Activated T-helper 2 cell treated with anti-CD3 and anti-CD28 coated beads, Interferon-gamma antibody, Interleukin-2, Interleukin-4, amounts not matched to agents 10 μg/mL and 5 μg/mL and 100 μg/mL, durations not matched to agents 14 hours and 24 hours and 36 hours (primary cell): ENCODE measurements at places on chromosomes 16 and 17.

DNA sequence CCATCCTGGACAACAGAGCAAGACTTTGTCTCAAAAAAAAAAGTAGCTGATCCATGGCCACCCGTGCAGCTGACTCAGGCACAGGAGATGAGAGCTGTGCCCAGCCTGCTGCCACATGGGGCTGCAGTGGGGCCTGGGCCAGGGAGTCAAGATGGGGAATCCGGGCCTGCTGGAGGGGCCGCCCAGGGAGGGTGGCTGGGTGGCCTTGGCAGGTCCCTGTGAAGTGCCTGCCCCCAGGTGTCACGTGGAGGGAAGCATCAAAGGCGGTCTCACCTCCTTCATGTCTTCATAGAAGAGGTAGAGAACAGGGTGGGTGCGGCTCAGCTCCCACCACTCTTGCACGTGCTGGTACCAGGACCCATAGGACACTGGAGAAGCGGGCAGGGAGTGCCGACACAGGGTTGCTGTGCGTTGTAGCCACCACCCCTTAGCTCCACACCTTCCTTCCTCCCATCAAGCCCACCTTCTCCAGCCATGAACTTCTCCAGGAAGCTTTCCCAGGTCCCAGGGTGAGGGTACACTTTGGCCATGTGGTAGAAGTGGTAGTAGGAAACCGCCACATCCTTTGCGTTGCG, 3.8 kb downstream of the SULT1A2 start:
- no peaks in the 10 kb centered on the region for H3K4me1 ChIP-seq
- no peak overlapping the region for H3K4me3 ChIP-seq
- H3K36me3 ChIP-seq = peaks cover 26% of the 10 kb centered on the region
- H3K27ac ChIP-seq = no peak overlapping the region
- no peaks in the 10 kb centered on the region for H3K27me3 ChIP-seq

GRCh38 chr16:10862438-10862837, 14.6 kb upstream of the CIITA start:
- H3K4me3 ChIP-seq = no peak overlapping the region
- no peak for DNase-seq
- no peak overlapping the region for H3K27ac ChIP-seq
- H3K27me3 ChIP-seq = peaks cover 36% of the 10 kb centered on the region
- peaks cover 5% of the 10 kb centered on the region for H3K4me1 ChIP-seq

DNA sequence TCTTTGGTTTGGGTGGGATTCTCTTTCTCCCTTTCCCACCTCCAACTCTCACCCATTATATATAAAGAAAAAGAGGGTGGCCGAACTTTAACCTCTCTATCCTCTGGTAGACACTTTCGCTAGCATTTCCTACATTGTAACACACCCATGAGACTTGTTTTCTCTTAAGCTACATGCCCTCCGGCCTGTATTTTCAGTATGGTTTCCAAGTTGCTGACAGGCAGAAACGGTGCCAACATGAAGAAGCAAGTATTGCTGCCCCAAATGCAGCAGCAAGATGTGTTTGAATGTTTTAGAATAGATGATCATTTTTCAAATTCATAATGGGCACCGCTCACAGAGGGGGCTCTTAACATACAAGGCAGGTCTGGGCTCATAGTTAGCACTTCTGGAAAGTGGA, 18.7 kb upstream of the CYB5B start:
- DNase-seq = no peak
- H3K4me1 ChIP-seq = peaks cover 8% of the 10 kb centered on the region
- H3K27me3 ChIP-seq = no peaks in the 10 kb centered on the region

GRCh38 chr17:68611353-68612208, 10.4 kb upstream of the FAM20A start:
- DNase-seq = no peak
- peaks cover 13% of the 10 kb centered on the region for H3K27me3 ChIP-seq
- no peak overlapping the region for H3K4me3 ChIP-seq
- no peak overlapping the region for H3K27ac ChIP-seq
- H3K4me1 ChIP-seq = peaks cover 2% of the 10 kb centered on the region

- no peaks in the 10 kb centered on the region for H3K36me3 ChIP-seq
- H3K27ac ChIP-seq = no peak overlapping the region
- H3K27me3 ChIP-seq = peaks cover 80% of the 10 kb centered on the region
- H3K4me1 ChIP-seq = peaks cover 9% of the 10 kb centered on the region
Measured at GRCh38 chr17:48994549-48995303, 2.5 kb upstream of the IGF2BP1 start.

DNA sequence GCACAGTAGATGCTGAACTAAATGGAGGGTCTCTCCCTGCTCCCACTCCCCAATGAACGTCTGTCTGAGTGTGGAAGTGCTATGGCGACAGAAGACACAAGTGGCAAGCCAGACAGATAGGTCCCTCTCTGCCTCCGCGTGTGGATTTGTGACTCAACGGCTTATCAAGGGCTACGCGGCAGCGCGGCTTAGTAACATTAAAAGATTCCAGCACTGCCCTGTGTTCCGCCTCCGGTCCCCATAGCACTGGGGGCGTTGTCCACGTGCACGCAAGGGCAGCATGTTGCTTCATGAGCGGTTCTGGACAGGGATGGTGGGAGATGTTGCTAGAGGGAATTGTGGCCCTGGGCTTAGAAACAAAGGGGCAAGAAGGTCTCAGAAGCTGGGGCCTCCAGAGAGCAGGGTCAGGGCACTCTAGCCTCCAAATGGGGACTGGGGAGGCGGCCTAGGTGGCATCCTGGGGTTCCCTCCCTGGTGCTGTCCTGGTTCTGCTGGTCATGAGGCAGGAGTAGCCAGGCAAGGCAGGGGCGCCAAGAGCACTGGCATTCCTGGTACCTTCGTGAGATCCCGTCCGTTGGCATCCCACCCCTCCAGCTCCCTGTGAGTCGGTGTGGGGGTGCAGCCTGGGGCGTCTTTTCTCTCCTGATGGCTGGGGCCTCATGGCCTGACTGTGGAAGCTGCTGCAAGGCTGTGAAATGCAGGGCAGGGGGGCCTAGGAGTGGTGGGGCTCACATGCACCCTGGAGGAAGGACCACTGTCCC, 9.1 kb downstream of the CRHR1 start:
- H3K4me1 ChIP-seq = no peaks in the 10 kb centered on the region
- no peaks in the 10 kb centered on the region for H3K36me3 ChIP-seq
- DNase-seq = no peak
- H3K27me3 ChIP-seq = peaks cover 33% of the 10 kb centered on the region
- no peak overlapping the region for H3K27ac ChIP-seq
- no peak overlapping the region for H3K4me3 ChIP-seq

- peaks cover 41% of the 10 kb centered on the region for H3K36me3 ChIP-seq
- H3K27ac ChIP-seq = peak overlapping the region; percentile 100
- H3K4me3 ChIP-seq = peak overlapping the region; percentile 99
- peaks cover 41% of the 10 kb centered on the region for H3K4me1 ChIP-seq
Measured at GRCh38 chr16:15950161-15950854, 892 bp downstream of the ABCC1 start.

DNA sequence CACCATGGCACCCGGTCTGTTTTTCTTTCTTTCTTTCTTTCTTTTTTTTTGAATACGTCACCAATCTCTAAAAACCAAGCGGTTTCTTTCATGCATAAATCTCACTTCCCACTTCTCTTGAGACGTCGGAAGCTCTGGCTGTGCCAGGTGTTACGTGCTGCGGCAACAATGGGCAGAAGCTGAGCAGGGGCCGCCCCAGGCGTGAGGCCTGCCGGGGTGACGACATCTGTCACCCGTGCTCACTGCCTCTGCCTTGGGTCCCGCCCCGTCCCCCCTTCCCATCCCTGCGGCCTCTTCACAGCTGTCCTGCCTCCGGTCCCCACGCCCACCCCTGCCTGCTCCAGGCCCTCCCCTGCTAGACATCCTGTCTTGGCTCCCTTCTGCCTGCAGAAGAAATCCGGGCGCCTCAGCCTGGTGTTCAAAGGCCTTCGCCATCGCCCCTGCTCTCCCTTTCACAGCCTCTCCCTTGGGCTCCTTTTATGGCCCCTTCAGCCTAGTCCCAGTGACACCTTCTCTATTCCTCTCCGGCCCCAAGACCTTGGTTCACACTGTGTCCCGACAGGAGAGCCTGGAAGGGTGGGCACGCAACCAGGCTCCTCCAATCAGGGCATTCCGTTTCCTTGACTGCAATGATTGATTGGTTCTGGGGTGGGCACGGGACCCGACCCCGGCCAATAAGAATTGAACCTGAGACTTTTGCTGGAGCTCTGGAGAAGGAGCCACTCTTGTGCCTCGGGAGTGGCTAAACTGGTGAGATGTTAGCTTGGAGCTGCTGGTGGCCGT, 4.8 kb downstream of the P2RX1 start:
- no peaks in the 10 kb centered on the region for H3K27me3 ChIP-seq
- no peaks in the 10 kb centered on the region for H3K36me3 ChIP-seq
- peak; percentile 44 for DNase-seq
- peak overlapping the region; percentile 53 for H3K4me3 ChIP-seq
- peaks cover 35% of the 10 kb centered on the region for H3K4me1 ChIP-seq

GRCh38 chr16:21959050-21959449, 5.9 kb downstream of the UQCRC2 start:
- no peaks in the 10 kb centered on the region for H3K27me3 ChIP-seq
- DNase-seq = no peak
- H3K27ac ChIP-seq = peak overlapping the region; percentile 20

DNA sequence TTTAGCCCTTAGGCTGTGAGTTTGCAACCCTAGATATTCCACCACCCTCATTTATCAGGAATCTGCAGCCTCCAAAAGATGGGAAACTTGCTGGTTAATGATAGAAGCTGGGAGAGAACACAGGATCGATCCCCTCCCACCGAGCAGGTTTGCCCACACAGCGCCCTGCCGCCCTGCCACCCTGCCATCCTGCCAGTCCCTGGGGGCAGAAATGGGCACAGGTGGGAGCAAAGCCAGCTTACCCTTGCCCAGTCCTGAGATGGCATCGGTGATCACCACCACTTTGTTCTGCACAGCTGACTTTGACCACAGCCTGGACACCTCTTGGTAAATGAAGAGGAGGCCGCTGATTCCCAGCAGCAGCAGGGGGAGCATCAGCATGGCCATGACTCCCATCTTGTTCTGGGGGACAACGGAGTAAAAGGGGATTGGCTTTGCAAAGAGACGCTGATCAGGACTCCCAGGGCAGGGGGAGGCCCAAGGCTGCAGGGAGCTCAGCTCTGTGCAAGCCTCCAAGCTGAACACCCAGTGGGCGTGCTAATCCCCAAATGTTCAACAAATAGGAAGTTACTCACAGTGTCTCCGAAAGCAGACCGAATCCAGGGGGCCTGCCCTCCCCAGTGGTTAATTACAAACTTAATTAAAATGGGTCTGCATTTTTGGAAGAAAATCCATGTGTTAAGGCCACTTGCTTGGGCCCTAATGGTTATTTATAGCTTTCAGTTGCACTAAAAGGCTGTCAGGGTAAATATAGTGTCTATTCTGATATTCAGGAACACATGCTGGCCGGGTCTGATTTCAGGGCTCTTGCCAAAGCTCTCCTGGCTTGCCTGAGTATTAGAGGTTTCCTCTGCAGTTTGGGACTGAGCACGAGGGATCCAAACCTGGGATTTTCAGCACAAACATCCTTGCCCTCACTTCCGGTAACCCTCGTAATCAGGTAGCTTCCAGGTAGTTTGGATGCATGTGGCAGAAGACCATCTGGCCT, at the start of gene DHRS7C:
DHRS7C (minus strand) TSS at position 704 of the 988 bp plus-strand sequence; CDS start at position 396, 308 bp downstream.
- no peak for DNase-seq
- no peaks in the 10 kb centered on the region for H3K4me1 ChIP-seq
- no peak within 1 kb of the TSS for H3K27ac ChIP-seq
- H3K4me3 ChIP-seq = no peak within 1 kb of the TSS
- H3K36me3 ChIP-seq = no peaks in the 10 kb centered on the region
- no peaks in the 10 kb centered on the region for H3K27me3 ChIP-seq

- no peak for DNase-seq
- peaks cover under 1% of the 10 kb centered on the region for H3K27me3 ChIP-seq
- no peak overlapping the region for H3K27ac ChIP-seq
- H3K4me1 ChIP-seq = no peaks in the 10 kb centered on the region
Measured at GRCh38 chr16:22661161-22661647, 150.5 kb downstream of the NPIPB5 start.

DNA sequence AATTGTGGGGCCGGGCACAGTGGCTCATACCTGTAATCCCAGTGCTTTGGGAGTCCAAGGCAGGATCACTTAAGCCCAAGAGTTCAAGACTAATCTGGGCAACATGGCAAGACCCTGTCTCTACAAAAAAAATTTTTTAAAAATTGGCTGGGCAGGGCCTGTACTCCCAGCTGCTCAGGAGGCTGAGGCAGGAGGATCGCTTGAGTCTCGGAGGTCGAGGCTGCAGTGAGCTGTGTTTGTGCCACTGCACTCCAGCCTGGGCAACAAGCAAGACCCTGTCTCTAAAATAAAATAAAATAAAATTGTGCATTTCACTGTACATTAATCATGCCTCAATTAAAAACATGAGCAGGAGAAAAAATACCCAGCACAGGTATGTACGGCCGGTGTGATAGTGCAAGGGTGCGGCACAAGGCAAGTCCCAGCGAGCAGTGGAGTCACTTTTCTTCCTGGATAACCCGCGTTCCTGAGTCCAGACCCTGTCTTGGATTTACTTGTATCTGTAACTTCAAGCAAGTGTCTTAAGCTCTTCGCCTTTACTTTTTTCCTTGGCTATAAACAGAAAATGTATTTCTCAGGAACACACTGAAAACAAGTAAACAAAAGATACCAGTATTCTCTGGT, 11.4 kb downstream of the ZDHHC7 start:
- H3K27ac ChIP-seq = no peak overlapping the region
- no peak for DNase-seq
- no peak overlapping the region for H3K4me3 ChIP-seq
- H3K27me3 ChIP-seq = no peaks in the 10 kb centered on the region
- H3K36me3 ChIP-seq = peaks cover 20% of the 10 kb centered on the region

DNA sequence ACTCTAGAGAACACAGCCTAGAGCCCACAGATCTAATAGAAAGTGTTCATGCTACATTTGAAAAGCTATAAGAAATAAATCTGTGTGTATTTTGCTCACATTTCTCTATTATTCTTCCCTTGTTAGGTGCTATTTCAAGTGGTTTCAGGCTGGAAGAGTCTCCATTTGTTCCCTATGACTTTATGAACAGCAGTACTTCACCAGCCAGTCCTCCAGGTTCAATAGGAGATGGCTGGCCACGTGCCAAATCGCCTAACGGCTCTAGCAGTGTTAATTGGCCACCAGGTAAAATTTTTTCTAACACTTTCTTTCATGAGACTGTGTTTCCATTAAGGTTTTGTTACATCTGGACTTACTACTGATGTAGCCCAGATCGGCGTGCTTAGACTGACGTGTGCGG, 30.7 kb upstream of the SLC5A11 start:
- H3K4me1 ChIP-seq = no peaks in the 10 kb centered on the region
- DNase-seq = no peak
- H3K36me3 ChIP-seq = peaks cover 69% of the 10 kb centered on the region
- H3K4me3 ChIP-seq = no peak overlapping the region
- no peak overlapping the region for H3K27ac ChIP-seq

GRCh38 chr17:47733674-47734410, 806 bp downstream of the TBX21 start:
- H3K27ac ChIP-seq = peak overlapping the region; percentile 91
- peaks cover 58% of the 10 kb centered on the region for H3K4me1 ChIP-seq
- peaks cover 35% of the 10 kb centered on the region for H3K36me3 ChIP-seq
- DNase-seq = no peak
- peak overlapping the region; percentile 100 for H3K4me3 ChIP-seq
- H3K27me3 ChIP-seq = no peaks in the 10 kb centered on the region

- peaks cover 23% of the 10 kb centered on the region for H3K4me1 ChIP-seq
- H3K36me3 ChIP-seq = peaks cover 36% of the 10 kb centered on the region
- DNase-seq = no peak
- H3K27ac ChIP-seq = peak overlapping the region; percentile 64
Measured at GRCh38 chr16:22239131-22239805, 33.2 kb downstream of the EEF2K start.
